ENCODE measurements at places on chromosomes 5 and 9. TPM values are rescaled to one million over a fixed set of nuclear protein-coding genes. Genes with fewer than 3 reads are reported as not detected.

The IL3 gene
- total RNA-seq = not detected

The ESM1 gene
- total RNA-seq = not detected

DNA sequence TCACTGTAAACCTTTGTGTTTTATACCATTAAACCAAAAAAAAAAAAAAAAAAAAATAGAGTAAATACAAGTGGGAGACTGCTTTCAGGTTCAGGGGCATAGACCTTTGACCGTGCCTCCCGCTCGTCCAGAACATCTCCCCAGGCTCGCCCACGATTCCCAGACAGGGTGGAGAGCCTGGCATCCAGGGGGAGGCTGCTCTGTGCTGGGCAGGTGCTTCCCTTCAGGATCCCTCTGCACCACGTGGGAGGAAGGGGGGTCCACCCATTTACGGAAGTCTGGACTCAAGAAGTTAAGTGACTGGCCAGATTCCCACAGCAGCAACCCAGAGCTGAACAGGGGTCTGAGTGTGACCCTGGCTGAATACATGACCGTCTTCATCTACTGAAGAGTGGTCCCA is 125.4 kb upstream of the LMX1B start:
- DNase-seq = no peak

- DNase-seq = no peak
Observed at GRCh38 chr5:9473624-9474023, 72.3 kb downstream of the SEMA5A start.

- no peak for DNase-seq
Observed at GRCh38 chr5:139278540-139279274, 14.8 kb upstream of the MATR3 start.
